ENCODE measurements at places on chromosomes 11 and 22.

DNA sequence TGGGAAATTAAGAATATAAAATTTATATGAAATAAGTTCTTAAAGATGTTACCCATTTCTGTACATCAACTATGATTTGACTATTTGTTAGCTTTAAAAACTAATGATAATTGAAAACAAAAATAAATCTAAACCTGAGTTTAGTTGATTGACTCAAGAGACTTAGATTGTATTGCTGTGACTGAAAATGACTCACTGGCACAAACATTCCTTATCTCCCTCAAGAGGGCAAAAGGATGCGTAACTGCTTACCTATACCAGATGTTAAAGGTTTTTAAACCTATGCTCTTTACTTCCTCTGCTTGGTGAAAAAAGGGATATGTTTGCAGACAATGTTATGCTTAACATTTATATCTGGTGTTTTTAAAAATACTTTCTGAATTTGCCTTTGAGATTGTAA, 30.3 kb downstream of the ATM start:
- no peak for DNase-seq

GRCh38 chr11:90803366-90803765, 580.5 kb upstream of the CHORDC1 start:
- no peak for DNase-seq

GRCh38 chr11:92295175-92296137, 70.8 kb downstream of the FAT3 start:
- DNase-seq: no peak

GRCh38 chr11:44754876-44755555, 28.3 kb downstream of the TSPAN18 start:
- no peak for DNase-seq

DNA sequence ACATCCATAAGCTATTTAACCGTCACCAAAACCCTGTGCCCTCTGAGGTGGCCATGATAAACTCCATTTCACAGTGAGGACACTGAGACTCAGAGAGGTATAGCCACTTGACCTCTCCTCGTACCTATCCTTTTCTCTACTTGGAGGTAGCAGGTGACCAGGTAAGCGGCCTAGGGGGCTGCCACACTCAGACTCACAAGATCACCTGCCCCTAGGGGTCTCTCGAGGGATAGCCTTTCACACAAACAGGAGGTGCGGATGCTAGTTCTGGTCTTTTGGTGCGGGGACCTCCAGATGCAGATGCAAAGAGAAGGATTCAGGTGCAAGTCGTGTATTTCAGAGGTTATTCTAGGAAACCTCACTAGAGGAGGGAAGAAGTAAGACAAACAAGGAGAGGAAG, 14.6 kb downstream of the MS4A18 start:
- DNase-seq: no peak

DNA sequence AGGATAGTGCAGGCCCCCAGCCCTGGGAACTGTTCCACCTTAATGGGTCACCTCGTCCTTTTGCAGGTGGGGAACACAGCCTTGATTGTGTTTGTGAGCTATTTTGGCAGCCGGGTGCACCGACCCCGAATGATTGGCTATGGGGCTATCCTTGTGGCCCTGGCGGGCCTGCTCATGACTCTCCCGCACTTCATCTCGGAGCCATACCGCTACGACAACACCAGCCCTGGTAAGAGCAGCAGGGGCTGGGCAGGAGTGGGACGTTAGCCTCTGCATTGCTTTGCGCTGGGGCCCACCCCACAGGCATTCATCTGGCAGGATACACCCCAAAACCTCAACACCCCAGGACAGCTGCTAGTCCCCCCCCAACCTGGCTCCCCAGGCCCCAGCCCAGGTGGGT, 14.8 kb downstream of the SLCO2B1 start:
- no peak for DNase-seq

GRCh38 chr11:121461843-121462242, 9.1 kb upstream of the SORL1-AS1 start:
- DNase-seq: no peak

GRCh38 chr11:86814775-86815174, 14.4 kb downstream of the PRSS23 start:
- DNase-seq: no peak

DNA sequence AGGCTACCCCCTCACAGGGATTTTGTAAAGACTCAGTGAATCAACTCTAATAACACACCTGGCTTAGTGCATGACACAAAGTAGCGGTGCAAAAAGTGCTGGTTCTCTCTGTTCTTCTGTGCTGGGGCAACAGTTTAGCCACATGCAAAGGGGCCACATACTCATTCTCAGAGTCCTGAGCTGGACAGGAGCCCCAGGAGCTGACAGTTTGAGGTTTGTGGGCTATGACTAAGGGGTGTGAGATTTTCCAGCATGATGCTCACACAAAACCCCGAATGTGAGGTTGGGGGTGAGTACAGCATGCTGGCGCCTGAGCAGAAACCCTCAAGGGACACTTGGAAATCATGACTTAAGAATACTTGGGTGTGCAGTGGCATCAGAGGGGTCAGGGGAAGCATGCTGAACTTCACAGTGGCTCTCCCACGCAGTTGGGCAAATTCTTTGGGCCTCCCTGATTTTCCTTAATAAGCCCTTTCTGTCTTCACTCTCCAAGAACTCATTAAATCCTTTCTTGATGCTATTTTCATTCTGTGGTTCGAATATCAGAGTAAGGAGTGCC, 31.0 kb downstream of the TMPRSS5 start:
- no peak for DNase-seq

DNA sequence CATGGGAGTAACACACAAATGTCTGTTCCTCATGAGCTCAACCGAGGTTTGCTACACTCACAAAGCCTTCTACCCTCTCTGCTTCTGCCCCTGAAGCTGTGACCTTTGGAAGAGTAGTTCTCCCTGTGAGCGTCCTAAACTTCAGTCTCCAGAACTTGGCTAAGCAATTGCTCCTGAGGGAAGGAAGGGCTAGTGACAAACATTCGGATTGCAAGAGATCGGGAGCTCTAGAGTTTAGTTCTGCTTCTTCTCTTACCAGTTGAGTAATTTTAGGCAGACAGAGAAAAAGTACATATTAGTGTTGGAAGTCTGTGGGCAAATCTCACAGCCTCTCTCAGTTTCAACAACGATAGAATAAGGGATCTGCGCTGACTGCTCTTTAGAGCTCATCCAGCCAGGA, 27.3 kb upstream of the ELF5 start:
- DNase-seq: no peak

DNA sequence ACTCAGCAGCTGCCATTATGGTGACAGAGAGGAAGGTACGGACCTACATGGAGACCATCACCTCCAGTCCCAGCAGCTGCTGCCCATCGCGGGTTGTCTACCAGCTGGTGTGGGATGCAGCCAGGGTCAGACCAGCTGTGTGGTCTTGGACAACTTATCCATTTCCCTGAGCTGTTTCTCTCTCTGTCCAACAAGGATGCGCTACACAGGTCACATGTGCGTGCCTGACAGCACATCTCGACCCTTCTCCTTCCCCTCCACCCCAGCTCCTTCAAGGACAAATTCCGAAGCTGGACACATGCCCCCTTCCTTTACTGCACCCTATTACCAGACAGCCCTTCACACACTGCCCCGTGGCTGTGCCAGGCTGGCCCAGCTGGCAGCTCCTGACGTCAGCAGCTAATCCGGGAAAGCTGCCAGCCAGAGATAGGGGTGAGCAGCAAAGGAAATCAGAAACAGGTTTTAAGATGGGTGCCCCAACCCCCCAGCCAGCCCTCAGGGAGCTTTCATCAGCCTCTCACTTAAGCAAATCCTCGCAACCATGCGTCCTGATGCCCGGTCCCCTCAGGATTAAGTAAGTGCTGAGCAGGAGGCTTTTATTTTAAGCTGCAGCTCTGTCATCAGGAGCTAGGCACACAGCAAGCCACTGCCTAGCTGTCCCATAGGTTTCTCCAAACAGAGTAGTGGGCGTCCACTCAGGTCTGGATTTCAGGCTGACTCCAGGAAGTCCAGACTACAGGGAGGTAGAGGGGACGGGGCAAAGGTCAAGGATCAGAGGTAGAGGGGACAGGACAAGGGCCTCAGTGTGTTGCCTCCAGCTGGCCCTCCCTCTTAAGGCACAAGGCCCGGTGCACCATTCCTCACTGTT, 20.3 kb downstream of the TEF start:
- no peak for DNase-seq

DNA sequence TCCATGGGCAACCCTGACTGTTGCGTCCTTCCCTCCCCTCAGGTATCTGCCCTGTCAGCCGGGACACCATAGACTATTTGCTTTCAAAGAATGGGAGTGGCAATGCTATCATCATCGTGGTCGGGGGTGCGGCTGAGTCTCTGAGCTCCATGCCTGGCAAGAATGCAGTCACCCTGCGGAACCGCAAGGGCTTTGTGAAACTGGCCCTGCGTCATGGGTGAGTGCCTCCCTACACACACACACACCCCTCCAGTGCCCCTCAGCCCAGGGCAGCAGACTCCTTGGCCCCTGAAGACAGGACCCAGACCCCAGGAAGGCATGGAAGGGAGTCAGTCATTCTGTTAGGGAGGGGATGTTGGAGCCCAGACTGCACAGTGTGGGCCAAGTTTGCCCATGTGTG, 17.9 kb upstream of the UVRAG start:
- DNase-seq: no peak

- DNase-seq: no peak
These were observed 119.2 kb upstream of the SEZ6L start for GRCh38 chr22:26050079-26050478.

DNA sequence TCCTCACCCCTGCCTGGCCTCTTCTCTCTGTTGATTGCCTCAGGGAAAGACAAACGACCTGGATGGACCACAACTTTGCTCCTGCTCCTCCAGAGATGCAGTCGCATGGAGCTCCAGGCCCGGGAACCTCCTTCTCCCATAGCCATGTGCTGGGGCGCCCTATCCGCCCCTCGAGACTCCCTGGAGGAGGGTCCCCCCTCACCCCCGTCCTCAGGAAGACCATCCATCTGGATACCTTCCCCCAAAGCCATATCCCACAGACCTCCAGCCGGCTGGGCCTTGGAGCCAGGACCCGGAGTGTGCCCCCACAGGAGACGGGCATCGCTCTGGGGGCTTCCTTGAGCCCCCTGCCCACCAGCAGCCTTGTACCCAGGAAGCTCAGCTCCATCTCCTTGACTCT, 2.2 kb downstream of the SEPTIN3 start:
- DNase-seq: no peak

GRCh38 chr11:12324585-12324984, 52.8 kb upstream of the PARVA start:
- DNase-seq: no peak

DNA sequence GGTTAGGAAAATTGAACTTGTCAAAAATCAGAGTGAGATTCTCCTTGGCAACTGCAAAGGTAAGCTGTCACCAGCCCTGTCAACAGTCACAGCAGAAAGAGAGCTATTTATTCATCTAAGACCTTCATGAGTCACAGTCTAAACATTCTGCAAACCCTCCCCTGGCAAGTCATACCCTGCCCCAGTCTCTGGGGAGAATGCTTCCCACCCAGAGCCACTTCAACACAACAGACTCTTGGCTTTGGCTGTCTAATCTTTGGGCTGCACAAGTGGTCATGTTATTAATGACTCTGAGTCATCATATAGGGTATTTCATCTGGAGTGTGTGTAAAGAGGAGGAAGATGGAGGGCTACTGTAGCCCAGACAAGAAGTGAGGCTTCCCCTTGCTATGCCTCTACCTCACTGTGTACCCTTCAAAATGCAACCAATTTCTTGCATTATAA, 153.4 kb downstream of the CCDC34 start:
- DNase-seq: no peak

- no peak for DNase-seq
These were observed 16.9 kb downstream of the CDPF1 start for GRCh38 chr22:46233231-46233630.

DNA sequence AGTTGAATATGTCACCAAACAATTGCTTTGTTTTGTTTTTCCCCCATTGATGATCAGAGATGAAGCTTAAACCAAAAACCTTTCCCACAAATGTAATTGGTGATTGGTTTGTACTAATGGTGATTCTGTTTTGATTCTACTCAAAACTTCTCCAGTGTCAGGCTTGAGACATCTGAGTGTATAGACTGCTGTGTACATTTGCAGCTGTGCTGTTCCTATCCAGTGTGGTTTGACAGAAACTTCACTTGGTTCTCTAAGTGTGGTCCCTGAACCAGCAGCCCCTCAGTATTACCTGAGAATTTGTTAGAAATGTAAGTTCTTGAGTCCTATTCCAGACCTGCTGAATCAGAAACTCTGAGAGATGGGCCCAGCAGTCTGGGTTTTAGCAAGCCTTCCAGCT, 84.8 kb downstream of the PPP6R3 start:
- DNase-seq: no peak

GRCh38 chr11:65997286-65997685, 4.7 kb downstream of the EIF1AD start:
- DNase-seq: no peak

DNA sequence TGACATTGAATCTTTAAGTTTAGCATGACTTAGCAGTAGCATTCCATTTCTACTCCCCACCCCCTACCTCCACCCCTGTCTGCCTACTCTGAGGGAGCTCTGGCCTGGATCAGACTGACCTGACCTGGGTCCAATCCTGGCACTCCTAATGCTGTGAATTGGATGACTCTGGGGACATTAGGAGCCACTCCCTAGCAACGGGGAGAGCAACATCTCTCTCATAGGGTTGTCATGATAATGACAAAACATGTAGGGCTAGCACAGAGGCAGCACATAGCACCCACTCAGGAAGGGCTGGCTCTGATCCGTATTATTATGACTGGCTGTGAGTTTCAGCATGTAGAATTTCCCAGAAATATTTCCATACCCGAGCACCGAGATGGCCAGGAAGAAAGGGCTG, 40.5 kb downstream of the CABIN1 start:
- DNase-seq: no peak

DNA sequence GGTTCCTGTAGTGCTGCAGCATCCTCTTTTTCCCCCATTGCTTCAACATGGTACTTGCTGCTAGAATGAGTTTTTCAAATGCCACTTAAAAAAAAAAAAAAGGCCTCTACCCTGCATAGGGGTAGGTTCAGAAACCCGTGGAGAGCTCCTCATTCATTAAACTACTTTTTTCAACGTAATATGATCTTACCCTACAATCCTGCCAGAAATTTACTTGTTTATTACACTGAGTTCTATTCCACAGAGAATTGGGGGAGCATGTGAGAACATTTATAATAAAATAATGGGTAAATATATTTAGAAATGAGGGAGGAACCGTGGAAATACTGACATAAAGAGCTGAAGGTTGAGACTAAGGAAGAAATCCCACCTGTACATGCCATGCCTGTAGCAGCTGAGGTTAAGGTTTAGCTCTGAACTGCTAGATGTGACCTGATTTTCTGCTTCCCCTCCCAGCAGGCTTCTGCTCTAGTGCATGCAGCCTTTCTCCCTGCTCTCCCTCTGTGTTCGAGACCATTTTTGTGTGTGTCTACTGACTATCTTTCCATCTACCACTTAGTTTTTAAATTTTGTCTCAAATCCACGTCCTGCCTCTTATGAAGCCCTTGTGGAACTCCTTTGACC, 225.7 kb downstream of the DDX10 start:
- no peak for DNase-seq

GRCh38 chr11:18720808-18721560, 5.0 kb downstream of the IGSF22 start:
- peak; percentile 74 for DNase-seq

GRCh38 chr11:61041755-61042518, 60.4 kb upstream of the CD5 start:
- DNase-seq: peak; percentile 60

- DNase-seq: no peak
These were observed 97.9 kb upstream of the RTL6 start for GRCh38 chr22:44595841-44596341.

Data from activated CD8-positive, alpha-beta memory T cell treated with anti-CD3 and anti-CD28 coated beads for 4 hours (primary cell).